Nephron progenitor cell (in vitro differentiated cells): ENCODE measurements at places on chromosomes 3 and 15.

- no peak for DNase-seq
Measured at GRCh38 chr3:140134231-140134965, 199.4 kb downstream of the CLSTN2 start.

GRCh38 chr15:82047453-82048400 lies 1.9 kb upstream of the MEX3B start:
- DNase-seq, result no peak

DNA sequence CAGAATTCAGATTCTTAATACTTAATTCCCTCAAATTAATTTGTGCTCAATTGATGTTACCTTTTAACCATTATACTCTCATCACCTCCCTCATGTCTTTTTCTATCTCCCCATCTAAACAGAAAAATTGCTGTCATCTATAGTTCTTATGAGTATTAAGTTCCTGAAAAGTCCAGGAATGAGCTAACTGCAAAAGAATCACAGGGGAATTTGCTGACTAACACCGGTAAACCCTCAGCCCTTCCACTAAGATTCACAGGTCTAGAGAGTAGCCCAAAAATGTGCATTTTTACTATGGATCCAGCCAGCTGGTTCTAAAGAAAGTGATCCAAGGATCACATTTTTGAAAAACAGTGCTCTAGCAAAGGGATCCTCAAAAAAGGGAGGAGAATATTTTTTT lies 67.0 kb downstream of the SETD2 start:
- no peak for DNase-seq

DNA sequence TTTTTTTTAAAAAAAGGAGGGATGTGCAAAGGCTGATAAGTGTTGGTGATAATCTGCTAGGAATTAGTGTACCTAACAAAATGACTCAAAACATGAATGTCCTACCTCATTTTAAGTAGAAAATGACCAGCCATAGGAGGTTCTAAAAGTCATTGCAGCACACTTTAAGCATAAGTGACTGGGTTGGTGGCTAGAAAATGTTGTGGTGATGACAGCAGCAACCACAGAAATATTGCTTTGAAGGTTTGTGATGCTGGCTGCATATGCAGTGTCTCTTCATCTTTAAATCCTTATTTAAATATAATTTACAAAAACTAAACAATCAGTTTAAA lies 55.2 kb downstream of the CMSS1 start:
- DNase-seq, result no peak
